ENCODE measurements at places on chromosomes 2 and 18.

DNA sequence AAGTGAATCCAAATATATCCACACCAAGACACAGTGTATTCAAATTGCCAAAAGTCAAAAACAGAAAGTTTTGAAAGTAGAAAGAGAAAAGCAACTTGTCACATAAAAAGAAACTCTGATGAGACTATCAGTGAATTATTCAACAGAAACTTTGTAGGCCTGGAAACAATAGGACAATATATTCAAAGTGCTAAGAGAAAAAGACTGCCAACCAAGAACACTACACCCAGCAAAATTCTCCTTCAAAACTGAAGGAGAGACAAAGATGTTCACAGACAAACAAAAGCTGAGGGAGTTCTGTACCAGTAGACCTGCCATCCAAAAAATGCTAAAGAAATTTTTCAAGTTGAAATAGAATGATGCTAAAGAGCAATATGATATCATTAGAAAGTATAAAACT, 69.6 kb downstream of the GYPC start:
- no peak for DNase-seq

DNA sequence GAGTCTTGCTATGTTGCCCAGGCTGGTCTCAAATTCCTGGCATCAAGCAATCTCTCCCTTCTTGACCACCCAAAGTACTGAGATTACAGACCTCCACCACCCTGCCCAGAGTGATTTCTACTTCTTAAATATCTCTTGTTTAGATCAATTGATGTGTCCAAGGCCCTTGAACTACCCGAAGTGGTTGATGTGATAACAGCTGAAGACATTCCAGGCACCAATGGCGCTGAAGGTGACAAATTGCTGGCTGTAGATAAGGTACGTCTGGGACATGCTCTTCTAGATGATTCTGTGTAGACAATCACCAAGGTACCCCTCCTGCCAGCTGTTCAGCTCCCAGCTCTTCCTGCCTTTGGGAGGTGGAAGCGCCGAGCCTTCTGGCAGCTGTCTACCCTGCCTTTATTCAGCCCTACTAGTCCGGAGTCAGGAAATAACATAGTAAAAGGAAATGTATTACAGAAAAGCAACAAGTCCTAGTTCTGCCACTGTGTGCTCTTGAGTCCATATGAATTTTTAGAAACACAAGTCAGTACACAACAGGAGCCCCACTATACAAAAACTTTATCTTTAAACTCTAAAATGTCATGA, 61.3 kb upstream of the BZW1 start:
- DNase-seq: no peak

DNA sequence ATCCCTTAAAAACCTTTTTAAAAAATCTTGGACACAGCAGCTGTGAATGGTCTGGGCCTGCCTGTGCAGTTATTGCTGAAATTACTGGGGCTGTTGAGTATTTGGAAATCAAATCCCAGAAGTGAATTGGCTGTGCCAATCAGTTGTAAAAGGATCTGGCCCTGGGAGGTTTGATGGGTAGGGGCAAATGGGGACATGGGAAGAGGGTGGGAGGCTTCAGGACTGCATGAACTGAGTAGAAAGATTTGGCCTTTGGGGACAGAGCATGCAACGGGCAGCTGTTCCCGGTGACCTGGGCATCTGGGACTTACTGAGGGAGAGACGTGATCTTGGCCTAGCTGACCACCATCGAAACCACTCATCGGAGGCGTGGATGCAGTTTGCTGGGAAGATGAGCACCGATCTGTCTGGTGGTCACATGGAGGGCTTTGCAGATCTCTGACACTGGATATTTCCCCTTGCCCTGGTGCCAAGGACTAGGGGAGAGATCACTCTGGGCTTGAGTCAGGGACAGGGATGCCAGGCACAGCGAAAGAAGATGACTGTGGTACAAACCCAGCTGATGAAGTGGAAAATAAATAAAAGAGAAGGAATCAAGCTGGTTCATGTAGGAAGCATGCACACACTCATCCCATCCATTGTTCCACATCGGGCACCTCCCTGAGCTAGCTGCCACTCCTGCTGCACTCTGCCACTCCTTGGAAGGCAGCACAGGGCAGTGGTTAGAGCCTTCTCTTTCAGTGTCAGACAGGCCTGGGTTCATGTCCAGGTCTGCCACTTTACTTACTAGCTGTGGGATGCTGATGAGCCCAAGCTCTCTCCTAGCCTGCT, 58.4 kb downstream of the SEMA4F start:
- no peak for DNase-seq

DNA sequence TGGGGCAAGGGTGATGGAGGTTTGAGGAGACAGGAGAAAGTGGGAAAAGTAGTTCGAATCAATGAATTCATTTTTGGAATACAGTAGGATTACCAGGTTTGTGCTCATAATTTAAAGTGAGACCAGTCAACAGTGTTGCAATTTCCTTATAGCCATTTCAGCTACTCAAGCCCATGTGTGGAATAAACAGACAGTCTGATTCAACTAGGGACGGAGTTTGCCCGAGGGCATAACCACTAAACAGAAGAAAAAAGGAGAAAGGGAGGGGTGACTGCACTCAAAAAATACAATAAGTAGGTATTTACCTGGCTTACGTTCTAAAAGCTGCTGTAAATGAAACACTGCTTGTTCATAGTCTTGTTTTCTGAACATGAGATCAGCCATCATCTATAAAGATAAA, 55.2 kb downstream of the TTC21B start:
- no peak for DNase-seq

DNA sequence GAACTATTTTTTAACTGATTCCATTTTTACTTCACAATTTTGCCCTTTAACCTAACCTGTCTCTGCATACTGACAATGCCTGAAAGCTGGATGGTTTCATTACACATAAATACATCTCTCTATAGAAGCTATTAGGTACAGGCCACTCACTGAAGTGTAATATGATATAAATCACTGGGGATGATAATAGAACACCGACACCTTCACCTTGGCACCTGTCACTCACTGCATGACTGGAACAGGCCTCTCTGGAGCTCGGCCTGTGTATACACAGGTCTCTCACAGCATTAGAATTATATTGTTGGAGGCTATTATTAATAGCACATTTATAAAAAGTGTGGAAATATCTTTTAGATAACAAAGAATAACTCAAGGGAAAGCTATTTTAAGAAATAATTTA, 138.2 kb downstream of the TMEM131 start:
- DNase-seq: no peak

- no peak for DNase-seq
Observed at GRCh38 chr2:207497596-207497995, 32.2 kb upstream of the CREB1 start.

GRCh38 chr2:12504443-12504842, 212.3 kb upstream of the TRIB2 start:
- DNase-seq: no peak
